ENCODE measurements at places on chromosomes 5 and 9. TPM values are rescaled to one million over a fixed set of nuclear protein-coding genes. Genes with fewer than 3 reads are reported as not detected.

DNA sequence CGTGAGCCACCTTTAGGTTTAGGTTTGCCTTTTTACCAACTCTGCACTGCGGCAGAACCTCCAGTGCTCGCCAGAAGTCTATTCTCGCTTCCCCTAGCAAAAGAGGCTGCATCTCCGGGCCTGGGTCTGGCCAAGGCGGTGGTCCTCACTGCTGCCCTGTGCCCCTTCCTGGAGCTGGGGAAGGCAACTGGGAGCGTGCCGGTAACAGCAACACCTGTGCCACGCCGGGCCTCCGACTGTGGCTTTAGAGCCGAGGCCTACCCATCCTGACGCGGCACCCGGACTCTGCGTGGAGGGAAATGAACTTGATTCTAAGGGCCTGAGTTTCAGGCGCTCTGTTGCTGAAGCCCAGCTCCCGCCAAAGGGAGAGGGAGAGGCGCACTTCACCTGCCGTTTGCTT lies 82.4 kb upstream of the SPATA31C2 start:
- DNase-seq, result no peak

DNA sequence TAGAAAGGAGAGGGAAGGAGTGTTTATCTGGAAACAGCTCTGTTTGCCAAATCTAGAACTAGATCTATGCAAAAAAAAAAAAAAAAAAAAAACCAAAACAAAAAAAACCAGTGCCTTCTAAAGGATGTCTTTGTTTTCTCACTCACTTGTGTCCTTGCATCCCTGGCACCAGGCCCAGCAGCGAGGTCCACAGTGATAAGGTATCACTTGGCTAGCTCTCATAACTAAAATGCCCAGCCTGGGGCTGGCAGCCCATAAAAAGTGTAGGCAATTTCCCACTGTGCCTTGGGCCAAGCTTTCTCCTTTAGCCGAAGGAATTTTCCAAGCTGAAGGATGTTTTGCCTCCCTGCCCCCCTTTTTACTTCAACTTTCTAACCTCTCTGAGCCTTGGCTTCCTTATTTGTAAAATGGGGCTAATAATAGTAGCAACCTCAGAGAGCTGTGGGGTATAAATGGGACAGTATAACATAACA lies 20.8 kb downstream of the RGS3 start:
- peak; percentile 18 for DNase-seq

GRCh38 chr9:88814577-88814976 lies 176.7 kb upstream of the S1PR3 start:
- DNase-seq, result no peak

DNA sequence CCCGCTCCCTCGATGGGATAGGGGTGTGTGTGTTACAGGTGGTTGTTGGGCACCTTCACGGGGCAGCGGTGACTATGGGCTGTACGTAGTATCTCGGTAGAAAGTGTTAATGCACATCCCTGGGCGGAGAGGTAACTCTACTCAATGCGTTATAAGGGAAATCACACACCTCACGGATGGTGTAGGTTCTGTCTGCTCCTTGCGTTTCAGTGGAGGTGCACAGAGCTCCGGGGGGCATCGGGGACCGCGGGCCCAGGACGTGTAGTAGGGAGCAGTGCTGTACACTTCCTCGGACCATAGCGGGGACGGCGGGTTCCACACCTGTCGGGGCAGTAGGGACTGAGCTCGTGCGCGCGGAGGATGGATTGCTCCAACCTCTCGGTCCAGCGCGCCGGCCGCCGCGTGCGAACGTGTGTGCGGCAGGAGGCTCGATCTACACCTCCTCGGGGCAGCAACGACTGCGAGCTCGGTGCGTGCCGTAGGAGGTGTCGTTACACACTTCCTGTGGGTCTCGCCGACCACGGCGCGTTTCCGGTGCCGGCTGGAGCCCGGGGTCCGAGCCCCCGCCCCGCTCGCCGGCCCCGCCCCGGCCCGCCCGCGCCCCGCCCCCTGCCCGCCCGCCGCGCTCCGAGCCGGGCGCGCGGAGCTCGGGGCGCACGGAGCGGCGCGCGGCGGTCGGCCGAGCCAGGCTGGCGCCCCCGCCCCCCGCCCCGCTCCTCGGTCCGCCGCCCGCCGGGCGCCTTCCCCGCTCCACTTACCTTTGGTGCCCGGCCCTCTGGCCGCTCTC lies at the start of gene KIAA1958:
KIAA1958 (plus strand) TSS at position 607 of the 787 bp plus-strand sequence. CDS start 87,254 bp downstream, outside the sequence.
- peak; percentile 89 for DNase-seq

DNA sequence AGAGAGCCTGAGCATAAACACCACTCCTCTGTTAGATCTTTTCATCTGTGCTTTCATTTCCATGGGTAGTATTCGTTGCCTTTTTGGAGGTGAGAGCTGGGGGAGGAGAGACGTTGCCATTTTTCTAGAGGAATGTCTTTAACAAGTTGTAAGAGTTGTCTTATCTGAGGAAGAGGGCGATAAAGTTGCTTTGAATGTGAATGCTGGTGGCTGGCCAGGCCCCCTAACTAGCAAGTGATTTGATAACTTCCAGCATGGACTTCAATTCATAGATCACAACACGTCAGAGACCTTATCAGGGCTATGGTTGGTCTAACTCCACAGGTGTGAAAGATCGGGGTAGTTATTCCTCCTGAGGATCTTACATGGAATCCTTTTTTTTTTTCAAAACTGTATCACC lies 30.0 kb upstream of the AOPEP start:
- no peak for DNase-seq

GRCh38 chr5:98586581-98586980 lies 186.9 kb upstream of the RGMB start:
- no peak for DNase-seq

DNA sequence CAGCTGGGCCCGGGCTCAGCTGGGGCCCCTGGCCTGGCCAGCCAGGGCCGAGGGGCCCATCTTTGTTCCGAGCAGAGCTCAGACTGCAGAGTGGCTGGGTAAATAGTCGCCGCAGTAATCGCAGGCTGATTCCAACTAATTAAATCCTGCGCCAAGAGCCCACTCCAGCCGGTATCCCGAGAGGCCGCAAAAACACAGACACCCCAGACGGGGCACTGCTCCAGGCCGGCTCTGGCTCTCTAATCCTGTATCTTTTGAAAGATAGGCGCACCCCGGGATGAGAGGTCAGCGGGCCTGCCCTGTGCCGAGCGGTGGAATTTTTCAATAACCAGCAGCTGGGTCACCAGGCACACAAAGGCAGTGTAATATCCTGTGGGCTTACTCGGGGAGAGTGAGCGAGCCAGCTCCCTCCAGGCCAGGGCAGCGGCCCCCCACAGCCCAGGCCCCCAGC lies 57.7 kb downstream of the LMX1B start:
- no peak for DNase-seq

Gene DMRT2
- total RNA-seq, result 1.8 TPM

GRCh38 chr5:166781737-166782136 lies 1509.7 kb upstream of the WWC1 start:
- no peak for DNase-seq

Gene TRIM36
- 30.8 TPM for total RNA-seq

Gene CER1
- not detected for total RNA-seq

GRCh38 chr9:129146441-129146941 lies 31.6 kb downstream of the IER5L start:
- no peak for DNase-seq

- no peak for DNase-seq
These were observed 34.0 kb upstream of the CLINT1 start for GRCh38 chr5:157892974-157893373.

- no peak for DNase-seq
These were observed 6.3 kb upstream of the IFNA8 start for GRCh38 chr9:21402386-21403251.

- no peak for DNase-seq
These were observed 113.7 kb downstream of the TMEM232 start for GRCh38 chr5:110612794-110613247.

Gene SPARC
- 267 TPM for total RNA-seq

- peak; percentile 78 for DNase-seq
These were observed 107.9 kb upstream of the LARP1 start for GRCh38 chr5:154647114-154647760.

Gene C5orf63
- 11.4 TPM for total RNA-seq

DNA sequence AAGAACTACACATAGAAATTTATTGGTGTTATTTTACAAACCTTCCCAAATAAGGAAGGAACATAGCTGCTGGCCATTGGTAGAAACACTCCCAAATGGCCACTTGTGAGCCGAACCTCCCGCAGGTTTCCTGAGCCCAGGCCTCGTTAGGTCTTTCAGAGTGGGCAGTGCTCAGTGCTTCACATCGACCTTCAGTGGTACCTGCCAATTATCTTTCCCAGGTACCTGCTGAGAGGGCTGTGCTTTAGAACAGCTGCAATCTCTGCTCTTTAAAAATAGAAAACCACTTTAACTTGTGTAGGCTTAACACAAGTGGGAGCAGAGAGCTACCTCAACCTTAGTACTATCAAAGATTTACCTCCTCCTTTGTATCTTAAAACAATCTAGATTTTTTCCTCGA lies 334.1 kb downstream of the RFX3 start:
- no peak for DNase-seq

DNA sequence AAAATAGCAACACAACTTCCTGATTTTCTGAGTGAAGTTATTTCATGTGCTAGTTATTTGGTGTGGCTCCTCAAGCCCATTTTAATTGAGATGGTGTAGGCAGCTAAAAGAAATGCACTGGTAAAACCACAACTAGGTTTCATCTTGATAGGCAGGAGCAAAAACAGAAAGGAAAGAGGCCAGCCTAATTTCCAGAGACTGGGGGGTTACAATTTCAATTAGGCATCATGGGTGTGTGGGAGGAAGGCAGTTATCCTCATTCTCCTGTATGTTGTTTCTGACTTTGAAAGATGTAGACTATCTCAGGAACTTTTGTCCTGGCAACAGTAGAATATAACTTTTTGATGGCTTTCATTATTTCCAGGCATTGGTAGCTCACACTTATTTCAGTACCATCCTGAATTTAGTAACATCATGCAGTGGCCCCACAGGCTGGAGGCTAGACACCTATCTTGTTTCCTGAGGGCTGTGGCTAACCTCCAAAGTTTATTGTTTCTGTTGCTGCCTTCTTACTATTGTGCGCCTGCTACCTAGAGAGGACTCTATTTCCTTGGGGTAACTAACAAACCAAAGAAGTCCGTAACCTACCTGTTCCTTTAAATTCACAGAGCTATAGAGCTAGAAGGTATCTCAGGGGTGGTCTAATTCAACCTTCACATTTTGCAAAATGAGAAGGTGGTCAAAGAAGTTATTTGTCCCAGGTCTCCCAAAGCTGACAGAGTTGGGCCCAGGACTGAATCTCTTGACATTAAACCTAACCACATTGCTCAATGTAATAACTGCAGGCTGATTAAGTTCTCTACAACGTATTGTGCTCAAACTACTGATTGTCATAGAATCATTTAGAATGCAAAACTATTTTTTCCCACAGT lies 42.4 kb downstream of the FYB1 start:
- no peak for DNase-seq

GRCh38 chr5:52999344-52999949 lies 10.3 kb downstream of the ITGA2 start:
- no peak for DNase-seq

Gene TMEM232
- 3.8 TPM for total RNA-seq

DNA sequence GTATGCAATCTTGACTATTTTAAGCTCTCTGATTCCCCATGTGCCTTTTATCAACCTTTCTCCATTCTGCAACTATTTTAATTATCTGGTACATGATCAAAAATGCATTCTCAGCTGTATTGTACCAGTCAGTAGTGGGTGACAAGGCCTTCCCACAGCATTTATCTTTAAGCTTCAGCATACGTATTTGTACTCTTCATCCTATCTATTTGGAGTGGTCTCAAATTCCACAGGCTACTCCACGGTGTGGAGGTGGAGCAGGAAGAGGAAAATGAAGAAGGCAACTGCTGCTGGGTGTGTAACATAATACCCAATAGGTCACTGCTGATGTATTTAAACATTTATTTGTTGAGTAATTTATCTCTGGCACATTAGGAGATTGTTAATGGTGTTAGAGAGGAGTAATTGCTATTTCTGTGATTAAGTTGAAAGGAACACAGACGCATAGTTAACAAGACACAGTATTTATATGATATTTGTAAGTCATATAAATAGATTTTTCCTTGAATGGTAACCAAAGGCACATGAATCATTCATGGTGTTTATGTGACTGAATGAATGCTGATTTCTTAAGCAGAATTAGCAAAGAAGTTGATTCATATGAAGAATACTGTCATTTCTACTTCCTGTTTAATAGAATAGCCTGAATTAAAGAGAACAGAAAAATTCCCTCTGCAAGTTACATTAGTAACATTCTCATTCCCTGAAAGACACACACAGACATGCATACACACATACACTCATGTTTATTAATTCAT lies 153.8 kb upstream of the NR3C1 start:
- DNase-seq, result no peak

Gene OR4F3
- not detected for total RNA-seq

GRCh38 chr5:138472353-138472752 lies 7.1 kb downstream of the EGR1 start:
- no peak for DNase-seq
